ENCODE measurements at places on chromosomes 12 and 14.

DNA sequence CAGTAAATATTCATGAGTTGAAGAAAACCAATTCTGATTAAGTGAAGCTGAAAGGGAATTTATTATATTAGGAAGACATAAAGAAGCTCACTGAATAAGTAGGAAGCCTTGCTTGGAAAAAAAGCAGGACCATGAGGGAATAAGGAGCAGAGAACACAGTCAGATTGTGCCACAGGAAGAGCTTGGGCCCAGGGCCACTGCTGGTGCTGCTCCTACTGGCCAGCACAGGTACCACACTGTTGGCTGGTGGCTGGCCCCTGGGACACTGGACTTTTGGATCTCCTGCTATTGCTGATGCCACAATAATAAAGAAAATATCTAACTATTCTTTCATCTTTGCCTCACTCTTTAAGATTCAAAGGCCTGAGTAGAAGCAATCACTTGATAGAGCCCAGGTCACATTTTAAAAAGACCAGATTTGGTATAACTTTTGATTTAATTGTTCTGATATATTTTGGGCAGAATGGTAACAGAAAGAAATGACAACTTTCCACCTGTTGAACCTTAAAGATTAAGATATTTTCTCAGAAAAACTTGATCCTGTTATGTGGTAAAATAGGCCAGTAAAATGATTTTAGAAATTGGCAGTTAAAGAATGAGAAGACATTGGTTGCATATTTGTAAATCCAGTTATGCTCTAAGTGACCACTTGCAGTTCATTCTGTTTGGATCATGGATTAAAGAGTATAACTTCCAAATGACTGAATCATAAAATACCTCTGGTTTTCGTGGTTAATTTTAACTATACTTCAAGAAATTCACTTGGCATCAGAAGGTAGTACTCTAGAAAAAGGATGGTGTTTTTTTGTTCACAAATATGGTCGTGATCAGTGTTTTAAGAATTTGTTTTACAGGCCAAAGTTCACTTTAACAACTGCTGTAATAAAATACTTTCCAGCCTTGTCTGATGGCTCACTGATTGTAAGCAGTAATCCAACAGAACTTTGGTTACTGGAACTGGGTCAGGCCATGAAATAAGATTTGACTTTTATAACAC, 68.3 kb downstream of the DERA start:
- DNase-seq = no peak

- no peak for DNase-seq
These were observed 36.1 kb downstream of the DHX37 start for GRCh38 chr12:124952801-124953200.

GRCh38 chr12:111887926-111888745, 46.1 kb downstream of the MAPKAPK5 start:
- DNase-seq = no peak

DNA sequence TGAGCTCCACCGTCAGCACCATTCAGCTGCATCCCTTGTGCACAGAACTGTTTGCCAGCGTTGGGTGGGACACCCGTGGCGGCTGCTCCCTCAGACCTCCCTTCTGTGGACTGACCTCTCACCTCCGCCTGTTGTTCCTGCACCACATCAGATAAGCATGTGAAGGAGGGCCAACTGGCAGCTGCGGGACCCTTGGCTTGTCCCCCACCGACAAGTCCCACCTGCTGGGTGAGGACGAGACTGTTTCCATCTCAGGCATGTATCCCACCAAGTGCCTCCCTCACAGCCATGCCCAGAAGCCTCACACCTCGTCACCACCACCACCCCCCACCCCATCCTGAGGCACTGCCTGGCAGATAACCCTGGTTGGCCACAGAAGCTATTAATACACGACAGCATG, 18.6 kb upstream of the TEAD4 start:
- DNase-seq = no peak

DNA sequence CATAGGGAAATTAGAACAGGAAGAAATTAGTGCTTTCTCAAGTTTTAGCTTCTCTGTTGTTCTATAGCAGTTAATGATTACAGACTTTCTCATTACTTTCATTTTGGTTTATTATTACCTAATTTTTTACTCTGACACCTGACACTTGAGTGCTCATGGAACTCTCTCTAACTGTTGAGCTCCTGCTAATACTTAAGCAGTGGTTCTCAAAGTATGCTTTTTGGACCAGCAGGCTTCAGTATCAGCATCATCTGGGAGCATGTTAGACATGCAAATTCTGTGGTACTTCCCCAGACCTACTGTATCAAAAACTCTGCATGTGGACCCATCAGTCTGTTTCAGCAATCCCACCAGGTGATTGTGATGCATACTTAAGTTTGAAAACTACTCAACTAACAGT, 235.3 kb downstream of the CCDC91 start:
- DNase-seq = no peak

DNA sequence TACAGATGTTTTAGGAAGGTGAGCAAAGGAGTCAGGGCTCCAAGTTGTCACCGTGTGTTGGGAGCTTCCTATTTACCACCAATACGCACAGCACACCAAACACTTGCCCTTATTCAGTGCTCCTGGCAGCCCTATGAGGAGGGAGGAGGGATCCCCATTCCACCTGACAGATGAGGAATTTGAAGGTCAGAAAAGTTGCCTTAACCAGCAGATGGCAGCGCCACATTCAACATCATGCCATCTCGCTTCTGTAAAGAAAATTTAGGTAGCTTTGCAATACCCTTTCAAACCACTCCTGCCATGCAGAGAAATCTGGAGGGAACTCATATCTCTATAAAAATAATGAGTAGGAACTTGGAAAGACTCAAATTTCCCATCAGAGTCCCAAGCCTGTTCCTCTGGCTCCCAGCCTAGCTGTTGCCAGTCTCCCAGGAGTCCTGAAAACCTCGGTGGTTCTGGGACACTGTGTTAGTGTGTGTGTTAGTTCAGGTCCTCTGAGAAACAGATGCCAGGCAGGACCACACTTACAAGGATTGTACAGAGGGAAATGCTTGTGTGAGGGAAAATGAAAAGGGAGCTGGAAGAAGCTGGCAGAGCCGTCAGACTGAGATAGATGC, 410.5 kb downstream of the MED13L start:
- peak; percentile 71 for DNase-seq

DNA sequence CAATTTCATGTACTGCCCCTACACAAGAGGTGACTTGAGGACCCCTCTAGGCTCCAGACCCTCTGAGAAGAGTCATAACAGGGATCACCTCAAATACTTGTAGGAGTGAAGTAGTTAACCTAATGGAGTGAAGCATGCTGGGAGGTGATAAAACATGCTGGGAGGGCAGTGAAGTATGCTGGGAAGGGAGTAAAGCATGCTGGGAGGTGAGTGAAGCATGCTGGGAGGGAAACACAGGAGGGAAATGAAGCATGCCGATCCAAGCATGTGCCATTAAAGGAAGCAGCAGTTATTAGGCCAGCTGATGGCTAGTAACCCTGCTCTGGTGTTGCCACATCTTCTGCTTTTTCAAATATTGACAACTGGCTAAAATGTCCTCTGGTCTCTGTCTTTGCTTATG, 70.7 kb upstream of the TRHDE start:
- no peak for DNase-seq

GRCh38 chr12:1883513-1883912, 34.9 kb downstream of the CACNA2D4 start:
- no peak for DNase-seq

DNA sequence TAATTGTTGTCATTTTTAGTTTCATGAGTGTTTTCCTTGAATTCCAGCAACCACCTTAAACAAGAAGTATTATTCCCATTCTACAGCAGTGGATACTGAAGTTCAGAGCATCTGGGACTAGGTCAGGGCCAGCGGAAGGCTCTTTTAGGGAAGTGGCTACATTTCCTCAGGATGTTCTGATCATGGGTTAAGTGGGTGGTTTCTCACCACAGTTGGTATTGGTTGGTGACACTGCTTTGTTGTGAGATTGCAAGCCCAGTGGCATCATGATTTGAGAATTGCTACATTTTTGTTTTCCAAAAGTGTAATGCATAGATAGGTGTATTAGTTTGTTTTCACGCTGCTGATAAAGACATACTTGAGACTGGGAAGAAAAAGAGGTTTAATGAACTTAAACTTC, 47.1 kb downstream of the SYNE2 start:
- DNase-seq = no peak

DNA sequence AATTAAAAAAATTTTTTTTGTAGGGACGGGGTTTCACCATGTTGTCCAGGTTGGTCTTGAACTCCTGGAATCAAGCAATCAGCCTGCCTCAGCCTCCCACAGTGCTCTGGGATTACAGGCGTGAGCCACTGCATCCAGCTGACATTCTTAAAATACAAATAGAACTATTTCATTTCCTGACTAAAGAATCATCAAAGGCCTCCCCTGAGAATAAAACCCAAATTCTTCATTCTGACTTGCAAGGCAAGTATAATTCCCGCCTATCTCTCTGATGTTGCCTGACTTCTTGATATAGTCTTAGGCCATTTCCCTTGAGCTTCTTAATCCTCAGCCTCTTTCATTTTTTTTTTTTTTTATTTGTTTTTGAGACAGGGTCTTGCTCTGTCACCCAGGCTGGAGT, 4.4 kb upstream of the BICD1 start:
- DNase-seq = no peak

GRCh38 chr14:68291820-68292219, 472.2 kb downstream of the RAD51B start:
- DNase-seq = peak; percentile 48

GRCh38 chr14:96129128-96129736, 75.4 kb upstream of the BDKRB2 start:
- DNase-seq = no peak

DNA sequence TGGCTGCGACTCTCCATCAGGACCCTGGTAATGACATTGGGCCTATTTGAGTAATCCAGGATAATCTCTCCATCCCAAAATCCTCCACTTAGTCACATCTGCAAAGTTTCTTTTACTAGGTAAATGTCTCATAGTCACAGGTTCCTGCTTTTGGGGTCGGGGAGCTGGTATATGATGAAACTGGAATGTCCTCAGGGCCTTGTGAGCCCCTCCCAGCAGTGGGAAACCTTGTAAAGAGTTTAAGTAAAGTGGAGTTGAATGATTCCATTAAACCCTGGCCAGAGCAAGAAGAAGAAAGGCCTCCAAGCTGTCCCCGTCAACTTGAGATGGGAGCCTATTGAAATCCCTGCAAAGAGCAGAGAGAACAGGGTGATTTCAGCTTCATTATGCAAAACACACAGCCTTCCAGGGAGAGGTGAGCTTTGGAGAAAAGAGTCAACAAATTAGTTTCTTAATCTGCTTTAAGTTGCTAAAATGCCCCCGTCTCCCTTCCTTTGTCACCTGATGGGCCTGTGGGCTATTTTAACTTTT, 12.6 kb downstream of the WSCD2 start:
- DNase-seq = no peak

- DNase-seq = no peak
These were observed 143.1 kb upstream of the NUDT4 start for GRCh38 chr12:93234641-93235040.

GRCh38 chr12:41442896-41443295, 254.8 kb downstream of the PDZRN4 start:
- DNase-seq = no peak

DNA sequence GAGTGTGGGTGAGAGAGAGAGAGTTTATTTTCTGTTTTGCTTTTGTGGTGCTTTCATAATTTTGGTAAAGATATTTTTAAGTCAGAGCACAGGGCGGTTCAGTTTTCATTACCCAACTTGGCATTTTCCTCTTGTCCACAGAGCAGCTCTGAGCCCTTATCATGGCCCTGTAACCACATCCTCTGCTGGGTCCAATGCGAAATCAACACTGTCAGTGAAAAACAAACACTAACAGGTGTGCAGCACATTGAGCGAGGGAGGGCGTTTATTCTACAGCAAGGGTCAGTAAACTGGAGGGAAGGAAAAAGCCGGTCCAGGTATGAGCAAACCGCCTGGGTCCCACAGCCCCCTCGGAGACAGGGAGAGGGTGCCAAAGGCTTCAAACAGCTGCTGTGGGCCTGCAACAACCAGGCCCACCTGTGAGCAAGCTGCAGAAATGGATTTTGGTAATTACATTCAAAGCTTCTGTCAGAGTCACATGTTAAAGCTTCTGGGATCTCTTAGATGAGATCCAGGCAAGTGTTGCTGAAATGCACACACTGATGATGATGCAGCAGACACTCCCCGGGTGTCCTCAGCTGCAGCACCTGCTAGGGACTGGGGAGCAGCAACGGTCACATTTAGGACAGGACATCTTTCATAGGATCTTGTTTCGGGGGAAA, 132.7 kb upstream of the DYRK2 start:
- no peak for DNase-seq

GRCh38 chr12:55850893-55851292, 8.2 kb upstream of the MMP19 start:
- no peak for DNase-seq

- no peak for DNase-seq
These were observed 954.2 kb upstream of the FBXO33 start for GRCh38 chr14:40386433-40386832.

DNA sequence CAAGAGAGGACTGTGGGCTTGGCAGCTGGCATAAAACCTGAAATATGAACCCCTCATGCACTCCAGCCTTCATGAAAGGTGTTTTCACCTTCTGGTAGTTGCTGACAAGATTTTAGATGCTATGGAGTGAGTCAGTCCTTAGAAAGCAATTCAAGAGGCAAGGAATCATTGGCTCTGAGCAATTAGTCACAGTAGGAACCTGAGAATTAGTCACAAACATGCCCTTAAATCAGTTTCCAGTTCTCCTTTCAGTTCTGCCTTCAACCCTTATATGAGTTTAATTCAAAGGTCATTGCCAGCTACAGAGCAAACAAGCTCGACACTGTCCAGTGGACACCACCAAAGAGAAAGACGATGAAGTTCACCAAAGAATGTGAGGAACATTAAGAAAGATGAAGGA, 472.3 kb downstream of the GLT1D1 start:
- peak; percentile 71 for DNase-seq

GRCh38 chr12:52342781-52343490, 21.7 kb upstream of the KRT83 start:
- peak; percentile 56 for DNase-seq

DNA sequence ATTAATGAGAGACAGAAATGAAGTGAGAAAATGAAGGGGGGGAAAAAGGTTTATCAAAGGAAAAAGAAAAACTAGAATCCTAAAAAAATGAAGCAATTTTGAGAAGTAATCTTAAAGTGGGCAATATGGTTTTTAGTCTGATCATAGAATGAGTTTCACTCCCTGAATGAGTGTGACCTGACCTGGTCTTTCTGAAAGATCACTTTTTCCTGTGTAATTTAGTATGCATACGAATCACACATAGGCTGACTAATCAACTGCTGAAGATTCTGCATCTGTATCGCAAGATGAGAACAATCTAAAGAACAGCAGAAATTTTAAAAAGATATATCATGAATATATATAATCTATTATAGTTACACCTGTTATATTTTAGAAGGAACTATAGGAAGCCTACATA, 11.3 kb downstream of the GNPTAB start:
- DNase-seq = no peak

DNA sequence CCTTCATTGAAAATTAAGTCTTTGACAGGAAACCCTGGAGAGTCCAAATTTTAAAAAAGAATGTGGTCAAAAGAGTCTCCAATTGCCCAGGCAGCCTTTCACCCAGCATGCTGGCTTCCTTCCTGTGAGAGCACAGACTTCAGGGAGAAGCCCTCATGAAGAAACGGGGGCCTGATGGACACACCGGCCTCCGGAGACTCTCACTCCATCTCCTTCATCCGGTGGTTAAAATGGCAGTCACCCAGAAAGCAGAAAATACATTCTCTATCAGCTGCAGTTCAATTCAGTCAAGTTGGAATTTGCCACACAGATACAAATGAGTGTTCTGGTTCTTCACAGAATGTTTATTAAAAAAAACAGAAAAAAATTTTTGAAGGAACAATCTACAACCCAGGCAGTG, 56.5 kb downstream of the CPM start:
- DNase-seq = no peak

GRCh38 chr14:68685419-68686204, 107.3 kb downstream of the ZFP36L1 start:
- DNase-seq = peak; percentile 67
